Progenitor cell of endocrine pancreas (in vitro differentiated cells): ENCODE measurements at places on chromosomes 3 and 15.

DNA sequence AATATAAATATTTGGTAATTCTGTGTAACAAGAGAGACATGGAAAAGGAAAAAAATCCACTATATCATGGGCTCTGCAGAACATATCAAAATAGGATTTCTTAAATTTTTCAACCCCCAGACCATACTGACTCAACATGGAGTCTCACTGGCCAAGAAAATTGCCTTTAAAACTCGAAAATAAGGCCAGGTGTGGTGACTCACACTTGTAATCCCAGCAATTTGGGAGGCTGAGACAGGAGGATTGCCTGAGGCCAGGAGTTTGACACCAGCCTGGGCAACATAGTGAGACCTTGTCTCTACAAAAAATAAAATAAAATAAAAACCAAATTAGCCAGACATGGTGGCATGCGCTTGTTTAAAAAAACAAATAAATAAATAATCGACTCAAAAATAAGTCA lies 294.4 kb upstream of the TPRG1 start:
- DNase-seq: no peak

GRCh38 chr3:116018646-116019045 lies 395.3 kb downstream of the GAP43 start:
- DNase-seq: no peak

DNA sequence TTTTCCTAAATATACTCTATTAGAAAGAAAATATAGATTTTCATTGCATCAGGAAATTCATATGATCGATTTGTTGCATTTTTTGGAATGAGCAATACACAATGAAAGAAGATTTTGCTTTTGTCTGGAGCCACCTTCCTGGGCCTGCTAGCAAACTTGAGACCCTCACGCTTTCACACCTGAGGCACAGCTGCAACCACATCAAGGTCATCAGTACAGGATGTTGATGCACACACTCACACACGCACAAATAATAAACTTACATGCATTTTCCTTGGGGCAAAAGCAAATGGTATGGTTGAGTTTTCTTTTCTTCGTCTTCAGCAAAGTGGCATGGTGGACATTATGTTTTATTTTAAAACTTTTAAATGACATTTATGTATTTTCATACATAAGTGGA lies 64.8 kb upstream of the SATB1 start:
- no peak for DNase-seq

- DNase-seq: peak; percentile 69
Observed at GRCh38 chr15:101014921-101015841, 96.0 kb downstream of the LRRK1 start.

GRCh38 chr3:141465221-141465620 lies 21.6 kb upstream of the RASA2 start:
- no peak for DNase-seq

GRCh38 chr3:67557848-67558355 lies 96.5 kb downstream of the SUCLG2 start:
- DNase-seq: no peak

GRCh38 chr3:51938780-51939425 lies 2.8 kb downstream of the RRP9 start:
- DNase-seq: no peak

DNA sequence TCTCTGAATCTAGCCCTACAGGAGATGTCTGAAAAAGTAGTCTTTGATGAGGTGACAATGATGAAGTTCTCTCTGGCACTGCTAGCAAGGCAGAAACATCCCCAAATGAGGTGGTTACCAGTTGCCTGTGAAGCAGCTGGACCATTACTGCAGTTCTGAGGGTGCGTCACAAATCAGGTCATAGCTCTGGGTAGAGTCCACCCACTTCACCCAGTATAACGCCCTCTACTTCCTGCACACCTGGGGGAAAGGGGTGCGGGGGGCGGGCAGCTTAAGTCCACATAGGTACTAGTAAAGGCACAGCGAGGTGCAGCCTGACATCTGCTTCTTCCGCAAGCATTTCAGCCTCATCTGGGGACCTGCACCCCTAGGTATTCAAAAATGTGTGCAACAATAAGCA lies 13.4 kb upstream of the SATB1 start:
- DNase-seq: no peak

DNA sequence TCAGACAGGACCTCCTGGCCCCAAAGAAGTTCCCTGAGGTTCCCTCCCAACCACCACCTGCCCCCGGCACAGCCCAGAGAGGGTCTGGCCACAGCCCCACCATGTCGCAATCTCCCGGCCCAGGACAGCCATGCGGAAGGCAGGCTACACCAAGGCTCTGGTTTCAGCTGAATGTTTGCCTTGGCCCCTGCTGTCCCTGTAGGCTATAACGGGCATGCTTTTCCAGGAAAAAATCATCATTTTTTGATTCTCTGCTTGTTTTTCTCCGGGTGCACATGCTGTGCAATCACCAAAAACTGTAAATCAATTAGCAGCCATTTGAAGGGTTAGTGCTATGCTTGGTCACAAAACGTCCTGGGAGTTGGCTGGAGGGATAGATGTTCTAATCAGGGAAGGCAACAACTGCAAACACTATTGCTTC lies 142.7 kb upstream of the IGF1R start:
- no peak for DNase-seq

DNA sequence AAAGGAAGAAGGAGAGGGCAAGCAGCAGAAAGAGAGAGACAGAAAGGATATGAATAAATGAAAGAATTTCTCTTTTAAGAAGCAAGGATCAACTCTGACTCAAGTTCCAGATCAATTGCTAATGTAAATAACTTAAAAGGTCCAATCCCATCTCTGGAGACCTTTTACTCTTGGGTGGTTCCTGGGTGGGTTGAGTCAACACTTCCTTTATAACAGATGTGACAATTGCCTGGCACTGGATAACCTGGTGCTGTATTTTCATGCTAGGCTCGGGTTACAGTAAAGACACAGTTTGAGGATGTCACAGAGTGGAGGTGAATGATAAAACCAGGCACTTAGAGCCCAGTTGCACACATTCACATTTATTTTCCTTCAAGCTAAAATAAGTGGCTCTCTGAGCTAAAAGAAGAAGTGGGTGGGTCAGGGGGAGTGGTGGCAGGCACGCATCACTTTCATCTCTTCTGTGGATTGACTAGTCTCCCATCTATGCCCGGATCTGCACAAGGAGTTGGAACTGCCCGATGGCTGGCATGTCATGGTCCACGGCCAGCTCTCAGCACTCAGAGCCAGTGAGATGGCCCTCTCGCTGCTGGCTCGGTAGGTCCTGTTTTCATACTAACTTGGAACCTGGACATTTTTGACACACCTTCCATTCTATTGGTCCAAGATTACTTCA lies 465.8 kb downstream of the FOXP1 start:
- no peak for DNase-seq

GRCh38 chr3:119343719-119344118 lies 49.5 kb downstream of the ARHGAP31 start:
- no peak for DNase-seq

GRCh38 chr3:152348436-152349177 lies 79.9 kb downstream of the MBNL1 start:
- no peak for DNase-seq

- DNase-seq: no peak
Observed at GRCh38 chr3:188349351-188349901, 195.5 kb downstream of the LPP start.

DNA sequence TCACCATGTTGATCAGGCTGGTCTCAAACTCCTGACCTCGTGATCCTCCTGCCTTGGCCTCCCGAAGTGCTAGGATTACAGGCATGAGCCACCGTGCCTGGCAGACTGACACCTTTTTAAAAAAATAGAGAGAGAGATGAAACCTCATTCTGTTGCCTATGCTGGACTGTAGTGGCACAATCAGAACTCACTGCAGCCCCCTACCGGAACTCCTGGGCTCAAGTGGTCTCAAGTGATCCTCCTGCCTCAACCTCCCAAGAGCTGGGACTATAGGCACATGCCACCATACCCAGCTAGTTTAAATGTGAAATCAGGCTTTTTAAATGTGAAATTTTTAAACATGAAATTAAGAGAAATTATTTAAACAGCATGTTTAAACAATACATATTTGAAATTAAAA lies 265.2 kb upstream of the UBE2E1 start:
- DNase-seq: no peak

GRCh38 chr3:37086918-37087317 lies 87.5 kb downstream of the LRRFIP2 start:
- DNase-seq: no peak

- no peak for DNase-seq
Observed at GRCh38 chr3:86865506-86865905, 125.4 kb downstream of the VGLL3 start.

- DNase-seq: peak; percentile 25
Observed at GRCh38 chr3:128698211-128699047, 27.6 kb upstream of the RAB7A start.

GRCh38 chr3:68699541-68699940 lies 232.8 kb downstream of the TAFA4 start:
- no peak for DNase-seq

DNA sequence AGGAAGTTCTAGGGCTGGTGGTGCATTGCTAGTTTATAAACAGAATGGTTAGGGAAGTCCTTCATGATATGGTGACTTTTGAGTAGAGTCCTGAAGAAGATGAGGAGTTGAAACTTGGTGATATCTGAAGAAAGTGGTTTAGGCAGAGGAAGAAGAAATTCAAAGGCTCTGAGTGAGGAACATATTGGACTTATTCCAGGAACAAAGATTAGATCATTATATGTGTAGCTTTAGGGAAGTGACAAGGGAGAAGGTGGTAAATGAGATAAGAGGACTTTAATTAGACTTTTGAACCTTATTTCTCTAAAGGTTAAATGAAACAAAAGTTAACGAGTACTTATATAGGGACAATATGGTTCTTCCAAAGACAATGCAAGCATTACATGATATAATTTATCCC lies 286.7 kb downstream of the DOCK3 start:
- DNase-seq: no peak

DNA sequence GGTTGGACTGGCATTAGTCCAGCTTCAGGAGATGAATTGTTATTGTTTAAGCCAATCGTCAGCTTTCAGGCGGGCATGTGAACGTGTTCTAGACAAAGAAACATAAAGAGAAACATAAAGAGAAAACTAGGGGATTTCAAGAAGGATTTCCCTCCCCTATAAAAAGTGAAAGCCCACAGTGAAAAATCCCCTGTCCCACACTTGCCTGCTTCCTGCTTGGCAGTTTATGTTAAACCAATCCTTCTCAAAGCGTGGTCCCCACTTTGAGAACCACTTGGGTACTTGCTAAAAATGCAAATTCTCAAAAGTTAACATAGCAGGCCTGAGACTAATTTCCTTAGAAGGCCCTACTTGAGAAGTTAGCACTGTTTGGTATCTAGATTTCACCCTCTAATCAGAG lies 293.0 kb upstream of the SOX14 start:
- DNase-seq: no peak

DNA sequence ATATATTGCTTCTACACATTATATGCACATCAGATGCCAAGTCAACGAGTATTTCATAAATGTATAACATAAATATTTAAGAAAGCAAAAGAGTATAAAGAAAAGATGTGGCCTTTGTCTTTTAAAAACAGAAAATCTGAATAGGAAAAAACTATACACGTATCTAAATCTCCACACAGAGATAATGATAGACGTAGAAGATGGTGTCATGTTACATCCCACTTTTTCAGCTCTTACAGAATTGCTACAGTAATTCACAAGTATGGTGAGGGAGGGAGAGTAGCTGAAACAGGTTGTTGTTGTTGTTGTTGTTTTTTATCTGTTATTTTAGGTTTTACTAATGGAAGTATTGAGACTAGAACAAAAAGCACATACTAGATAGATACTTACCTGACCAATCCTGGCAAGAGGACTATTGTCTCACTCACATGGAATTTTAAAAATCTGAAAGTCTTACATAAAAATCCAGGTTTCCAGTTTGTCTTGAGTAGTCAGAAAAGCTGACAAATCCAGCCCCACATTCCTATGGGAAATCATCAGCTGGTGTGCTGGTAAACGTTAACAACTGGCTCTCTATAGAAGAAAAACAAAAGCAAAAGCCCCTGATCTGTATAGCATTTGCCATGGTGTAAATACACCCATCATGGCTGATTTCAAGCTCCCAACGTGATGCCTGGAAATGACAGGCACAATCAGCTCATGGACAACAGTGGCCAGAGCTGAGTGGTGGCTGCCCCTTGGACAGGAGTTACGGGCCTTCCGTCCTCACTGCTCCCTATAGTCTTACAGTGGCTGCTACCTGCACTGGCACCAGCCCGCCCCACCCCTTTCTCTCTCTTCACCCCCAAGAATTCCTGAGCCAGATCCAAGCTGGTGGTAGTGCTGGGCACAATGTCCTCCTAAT lies 47.4 kb upstream of the VGLL4 start:
- no peak for DNase-seq

GRCh38 chr3:2268779-2269178 lies 170.1 kb downstream of the CNTN4 start:
- no peak for DNase-seq

DNA sequence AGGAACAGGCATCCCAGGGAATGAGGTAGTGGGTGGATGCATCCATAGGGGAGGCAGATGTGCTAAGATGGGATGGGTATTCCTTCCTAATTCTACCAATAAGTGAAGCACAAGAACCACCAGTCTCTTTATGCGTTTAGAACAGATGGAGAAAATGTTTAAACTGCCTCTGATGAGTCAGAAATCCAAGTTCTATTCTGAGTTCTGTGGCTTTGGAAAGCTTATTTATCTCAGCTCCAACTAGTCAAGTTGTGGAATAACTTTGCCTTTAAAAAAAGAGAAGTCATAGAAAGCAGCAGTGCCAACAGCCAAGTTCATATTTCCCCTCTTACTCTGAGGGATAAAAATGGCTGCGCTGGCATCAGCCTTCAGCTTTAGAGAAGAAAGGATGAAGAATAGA lies 761.7 kb downstream of the IGSF11 start:
- no peak for DNase-seq

GRCh38 chr15:41836073-41836472 lies 2.6 kb upstream of the PLA2G4B start:
- DNase-seq: no peak

GRCh38 chr15:57887825-57888224 lies 177.7 kb downstream of the ALDH1A2 start:
- DNase-seq: no peak

- DNase-seq: no peak
Observed at GRCh38 chr3:11706604-11707003, 62.9 kb upstream of the VGLL4 start.

DNA sequence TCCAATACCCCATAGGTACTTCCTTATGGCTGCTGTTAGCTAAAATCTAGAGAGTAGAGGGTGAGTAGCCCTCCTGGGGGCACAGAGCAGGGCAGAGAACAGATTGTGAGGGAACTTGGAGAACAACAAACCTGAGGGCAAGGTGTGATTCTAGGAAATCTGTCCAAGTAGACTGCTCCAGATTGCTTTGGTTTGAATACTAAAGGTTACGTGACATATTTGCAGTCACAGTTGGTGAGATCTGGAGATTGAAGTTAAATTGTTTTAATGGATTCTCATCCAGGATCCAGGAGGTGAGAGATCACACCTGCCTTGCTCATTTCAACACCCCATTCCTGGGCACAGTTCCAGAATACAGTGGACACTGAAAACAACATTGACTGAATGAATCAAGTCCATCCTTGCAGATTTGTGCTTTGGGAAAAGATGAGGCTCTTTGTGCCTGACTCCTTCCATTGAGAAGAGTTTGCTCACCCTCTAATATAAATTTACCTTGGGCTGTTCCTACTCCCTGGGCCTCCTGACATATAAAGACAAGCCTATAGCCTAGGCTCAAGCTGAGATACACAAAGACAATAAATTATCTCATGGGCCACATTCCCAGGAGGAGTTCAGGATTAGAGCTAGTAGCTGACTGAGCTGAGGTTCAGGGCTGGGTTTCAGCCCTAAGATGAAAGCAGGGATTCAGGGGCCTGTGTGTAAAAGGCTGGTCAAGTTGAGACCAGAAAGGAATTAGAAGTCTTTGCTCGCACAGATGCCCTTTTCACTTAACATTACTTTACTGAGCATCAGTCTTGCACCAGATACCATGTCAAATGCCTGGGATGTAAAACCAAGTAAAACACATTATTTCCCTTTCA lies 400.9 kb upstream of the MCTP2 start:
- DNase-seq: no peak
